ENCODE measurements at places on chromosomes 6 and 20.

DNA sequence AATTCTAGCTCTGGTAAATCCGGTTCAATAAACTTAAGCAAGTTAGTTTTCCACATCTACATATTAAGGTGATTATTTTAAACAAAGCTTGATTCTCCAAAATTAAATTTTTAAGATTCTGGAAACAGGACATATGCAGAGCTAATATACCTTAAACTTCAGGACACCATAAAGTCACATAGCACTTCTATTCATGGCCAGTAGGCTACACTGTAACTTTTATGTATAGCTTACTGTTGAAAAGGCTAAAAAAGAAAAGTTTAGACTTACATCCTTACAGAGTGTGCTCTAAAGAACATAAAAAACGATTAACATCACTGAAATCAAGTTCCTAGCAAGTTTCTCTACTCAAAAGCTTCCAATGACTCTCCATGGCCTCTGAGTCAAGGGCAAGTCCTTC, 224.7 kb downstream of the PTPRK start:
- DNase-seq, result no peak

- no peak for DNase-seq
Measured at GRCh38 chr6:70241031-70241430, 61.9 kb downstream of the COL9A1 start.

DNA sequence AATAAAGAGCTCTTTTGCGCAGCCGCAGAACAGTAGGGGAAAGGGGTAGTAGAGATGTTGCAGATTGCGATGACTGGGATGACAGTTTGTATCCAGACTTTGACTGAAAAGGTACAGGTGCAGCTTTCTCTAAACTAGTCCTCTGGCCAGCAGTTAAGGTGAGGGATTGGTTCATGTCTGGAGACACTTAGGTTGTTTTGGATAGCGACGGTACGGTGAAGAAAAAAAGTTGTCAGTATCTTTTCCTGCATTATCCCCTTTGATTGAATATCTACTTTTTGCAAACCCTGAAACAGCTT, 537 bp downstream of the PRR3 start:
- DNase-seq, result no peak

- no peak for DNase-seq
Measured at GRCh38 chr6:138374815-138375214, 2.9 kb upstream of the SMIM28 start.

DNA sequence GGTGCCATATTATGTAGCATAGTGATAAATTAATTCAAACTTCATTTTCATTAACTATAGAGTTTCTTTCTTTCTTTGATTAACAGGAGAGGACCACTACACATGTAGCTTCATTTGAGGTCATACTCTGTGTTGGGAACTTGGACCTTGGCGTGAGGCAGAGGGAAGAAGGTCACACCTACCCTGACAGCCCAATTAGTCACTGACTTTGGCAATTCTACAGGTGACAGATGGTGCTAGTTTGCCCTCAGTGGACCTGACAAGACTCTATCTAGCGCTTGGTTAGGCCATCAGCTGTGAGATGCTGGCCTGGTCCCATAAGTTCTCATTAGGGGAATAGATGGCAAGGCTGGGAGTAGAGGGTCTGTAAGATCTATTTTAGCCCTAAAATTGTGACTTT, 14.2 kb downstream of the SLX4IP start:
- no peak for DNase-seq

DNA sequence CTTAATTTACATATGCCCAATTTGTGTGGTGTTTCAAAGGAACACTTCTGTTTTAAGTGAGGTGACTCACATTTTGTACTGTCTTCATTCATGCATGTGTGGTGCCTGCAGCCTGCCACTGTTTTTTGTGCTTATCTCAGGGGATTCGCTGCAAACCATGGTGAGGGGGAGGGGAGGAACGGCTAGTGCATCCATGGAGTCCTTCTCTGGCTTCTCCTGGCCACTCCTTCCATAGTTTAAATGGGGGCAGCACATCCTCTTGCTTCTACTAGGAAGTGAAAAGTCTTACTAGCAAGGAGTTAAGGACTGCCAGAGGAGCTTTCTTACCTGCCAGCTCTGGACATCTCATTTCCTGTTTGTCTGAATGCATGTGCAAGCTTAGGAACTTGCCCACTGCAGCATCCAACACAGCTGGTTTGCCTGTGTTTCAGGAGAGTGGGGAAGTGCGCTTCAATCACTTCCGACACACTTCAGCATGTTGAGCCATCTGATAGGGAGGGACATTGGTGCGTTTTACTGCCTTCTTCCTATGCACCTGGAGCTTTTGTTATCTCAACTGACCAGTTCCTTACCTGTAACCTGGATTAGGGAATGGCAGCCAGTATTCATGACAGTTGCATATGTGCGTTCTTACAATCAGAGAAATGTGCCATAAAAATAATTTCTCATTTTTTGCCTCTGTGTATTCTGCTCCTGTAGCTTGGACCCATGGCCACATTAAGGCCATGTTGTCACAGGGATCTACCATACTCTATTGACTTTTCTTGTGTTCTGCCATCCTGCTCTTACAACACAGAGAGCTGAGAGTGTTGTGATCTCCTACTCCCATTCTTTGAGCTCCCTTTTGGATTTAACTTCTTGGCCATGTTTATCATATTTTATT, 211.3 kb downstream of the ARID1B start:
- peak; percentile 12 for DNase-seq

GRCh38 chr6:108294727-108295625, at the start of gene AFG1L:
TSS of gene AFG1L (plus strand) at chr6:108295054. CDS start at chr6:108295080, 26 bp downstream.
- peak; percentile 87 for DNase-seq

DNA sequence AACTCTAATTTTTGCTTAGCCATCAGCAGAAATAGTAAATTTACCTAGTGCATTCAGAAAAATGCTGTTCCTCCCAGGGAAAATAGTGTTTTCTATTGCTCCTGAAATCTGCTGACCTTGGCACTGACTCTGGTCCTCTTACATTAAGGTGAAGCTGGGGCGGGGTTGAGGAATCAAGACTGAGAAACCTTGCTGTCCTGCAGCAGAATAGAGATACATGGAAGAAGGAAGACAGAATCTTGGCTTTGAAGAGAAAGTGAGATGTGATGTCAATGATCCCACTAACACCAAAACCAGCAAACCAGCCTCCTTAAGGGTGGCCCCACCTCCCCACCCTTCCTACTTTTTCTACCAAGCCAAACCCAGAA, 840 bp upstream of the LY86 start:
- no peak for DNase-seq

DNA sequence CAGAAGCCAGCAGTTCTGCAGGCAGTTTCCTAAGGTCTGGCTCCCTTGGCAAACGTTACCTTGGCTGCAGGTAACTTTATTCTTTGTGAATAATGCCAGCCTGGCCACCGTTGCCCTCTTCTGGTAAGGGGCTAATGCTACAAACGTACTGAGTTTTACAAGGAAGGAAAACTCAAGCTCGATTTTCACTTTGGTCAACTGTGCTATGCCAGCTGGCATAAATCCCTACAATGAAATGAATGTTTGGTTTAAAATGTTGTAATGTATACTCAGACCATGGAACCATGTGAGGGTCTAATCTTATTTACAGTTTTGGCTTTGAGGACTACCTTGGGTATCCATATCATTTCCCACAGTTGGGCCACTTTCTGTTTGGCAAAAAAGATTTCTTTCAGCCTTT, 101.4 kb downstream of the SLX4IP start:
- DNase-seq, result peak; percentile 25

GRCh38 chr6:39330057-39330456, 7.6 kb upstream of the KCNK16 start:
- DNase-seq, result no peak

- DNase-seq, result peak; percentile 81
Measured at GRCh38 chr20:47725248-47725973, 59.9 kb downstream of the SULF2 start.

- peak; percentile 93 for DNase-seq
Measured at GRCh38 chr6:90131614-90132423, 164.8 kb downstream of the BACH2 start.

Data from fibroblast of skin of abdomen (primary cell).